Activated T-cell treated with anti-CD3 and anti-CD28 coated beads for 48 hours (primary cell): ENCODE measurements at places on chromosomes 7 and 10.

DNA sequence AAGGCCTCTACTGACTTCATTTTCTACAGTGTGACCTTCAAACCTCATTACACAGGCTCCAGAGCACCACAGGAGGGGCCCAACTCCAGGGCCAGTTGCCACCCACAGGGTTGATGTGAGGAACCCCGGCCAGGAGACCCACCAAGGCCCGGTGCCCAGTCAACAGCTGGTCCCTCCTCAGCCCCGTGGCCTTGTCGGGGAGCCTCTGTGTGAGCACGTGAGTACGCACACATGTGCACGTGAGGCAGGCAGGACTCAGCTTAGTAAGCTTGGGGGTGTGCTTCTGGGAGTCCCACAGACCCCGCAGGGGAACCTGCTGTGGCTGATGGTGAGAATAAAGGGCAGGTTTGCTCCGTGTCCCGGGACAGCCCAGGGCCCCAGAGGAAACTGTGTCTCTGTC lies 104.5 kb downstream of the VIPR2 start:
- no peak for DNase-seq

DNA sequence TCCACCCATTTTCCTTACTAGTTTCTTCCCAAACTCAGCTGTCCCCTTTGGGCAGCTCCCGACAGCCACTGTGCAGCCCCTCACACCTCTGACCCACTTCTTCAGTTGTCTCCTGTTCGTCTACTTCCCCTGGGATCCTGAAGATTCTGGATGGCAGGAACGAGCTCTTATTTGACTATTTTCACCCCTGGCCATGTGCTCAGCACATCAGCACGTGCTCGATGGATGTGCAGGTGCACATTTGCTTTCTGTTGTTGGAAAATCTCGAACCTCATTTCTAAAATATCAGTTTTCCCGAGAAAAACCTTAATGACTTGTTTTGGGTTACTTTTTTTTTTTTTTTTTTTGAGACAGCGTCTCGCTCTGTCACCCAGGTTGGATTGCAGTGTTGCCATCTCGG lies 31.8 kb upstream of the RBM33 start:
- DNase-seq, result no peak

- no peak for DNase-seq
Measured at GRCh38 chr7:68125168-68125567, 1128.5 kb downstream of the TYW1 start.

DNA sequence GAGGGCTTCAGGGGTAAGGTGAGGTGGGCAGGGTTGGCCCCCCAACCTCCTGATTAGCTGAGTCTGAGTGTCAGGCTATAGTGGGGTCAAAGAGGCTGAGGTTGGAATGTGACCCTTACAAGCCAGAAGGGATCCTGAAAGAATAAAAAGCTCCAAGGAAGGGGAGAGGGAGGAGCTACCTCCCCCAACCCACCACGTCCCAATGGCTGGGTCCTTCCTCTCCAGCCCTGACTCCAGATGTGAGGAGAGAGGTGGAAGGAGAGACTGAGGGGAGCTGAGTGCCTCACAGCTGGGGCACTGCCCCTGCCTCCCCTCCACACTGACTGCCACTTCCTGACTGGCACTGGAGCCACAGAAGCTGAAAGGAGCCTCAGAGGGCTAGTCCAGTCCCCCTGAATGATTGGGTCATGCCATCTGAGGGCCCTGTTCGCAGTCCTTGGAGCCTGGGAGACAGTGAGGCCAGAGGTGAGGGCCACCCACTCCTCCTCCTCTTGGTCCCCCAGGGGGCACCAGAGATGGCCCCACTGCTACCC lies 20.6 kb downstream of the IMPDH1 start:
- no peak for DNase-seq

DNA sequence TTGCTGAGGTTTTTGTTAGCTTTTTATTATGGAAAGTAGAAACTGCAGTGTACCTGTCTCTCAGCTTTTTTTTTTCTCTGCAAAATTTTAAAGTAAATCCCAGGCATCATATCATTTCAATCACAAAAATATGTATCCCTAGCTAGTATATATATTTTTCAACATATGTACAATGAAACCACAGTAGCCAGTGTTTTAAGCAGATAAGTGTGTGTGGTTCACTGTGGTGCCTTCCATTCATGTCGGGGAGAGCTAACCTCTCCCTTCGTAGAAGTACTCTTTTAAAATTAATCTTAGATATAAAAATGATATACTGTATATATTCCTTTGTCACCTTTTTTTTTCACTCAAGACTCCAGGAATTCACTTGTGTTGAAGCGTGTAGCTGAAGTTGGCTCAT lies 22.7 kb downstream of the CUL1 start:
- DNase-seq, result no peak
